Brain microvascular endothelial cell (primary cell): ENCODE measurements at places on chromosomes 4 and X.

- DNase-seq: no peak
These were observed 25.9 kb downstream of the NSG1 start for GRCh38 chr4:4412641-4413372.

GRCh38 chr4:41709844-41710481 lies 38.6 kb downstream of the PHOX2B start:
- DNase-seq: peak; percentile 36

- no peak for DNase-seq
These were observed 40.5 kb upstream of the GPR78 start for GRCh38 chr4:8539661-8540060.

DNA sequence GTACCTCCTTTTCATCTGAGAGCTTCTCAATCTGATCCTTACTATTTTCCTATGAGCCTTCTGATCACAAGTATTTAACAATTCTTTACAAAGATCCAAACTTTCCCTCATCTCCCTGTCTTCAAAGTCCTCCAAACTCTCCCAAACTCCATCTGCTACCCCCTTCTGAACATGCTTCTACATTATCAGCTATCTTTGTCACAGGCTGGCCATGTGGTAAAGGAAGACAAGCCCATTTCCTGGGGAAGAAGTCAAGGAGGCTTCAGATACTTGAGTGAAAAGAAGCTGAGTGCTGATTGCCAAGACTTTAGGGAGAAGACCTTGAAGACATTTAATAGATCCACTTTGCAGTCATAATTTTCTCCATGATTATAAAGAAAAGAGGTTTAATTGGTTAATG lies 231.4 kb downstream of the CWH43 start:
- DNase-seq: no peak

DNA sequence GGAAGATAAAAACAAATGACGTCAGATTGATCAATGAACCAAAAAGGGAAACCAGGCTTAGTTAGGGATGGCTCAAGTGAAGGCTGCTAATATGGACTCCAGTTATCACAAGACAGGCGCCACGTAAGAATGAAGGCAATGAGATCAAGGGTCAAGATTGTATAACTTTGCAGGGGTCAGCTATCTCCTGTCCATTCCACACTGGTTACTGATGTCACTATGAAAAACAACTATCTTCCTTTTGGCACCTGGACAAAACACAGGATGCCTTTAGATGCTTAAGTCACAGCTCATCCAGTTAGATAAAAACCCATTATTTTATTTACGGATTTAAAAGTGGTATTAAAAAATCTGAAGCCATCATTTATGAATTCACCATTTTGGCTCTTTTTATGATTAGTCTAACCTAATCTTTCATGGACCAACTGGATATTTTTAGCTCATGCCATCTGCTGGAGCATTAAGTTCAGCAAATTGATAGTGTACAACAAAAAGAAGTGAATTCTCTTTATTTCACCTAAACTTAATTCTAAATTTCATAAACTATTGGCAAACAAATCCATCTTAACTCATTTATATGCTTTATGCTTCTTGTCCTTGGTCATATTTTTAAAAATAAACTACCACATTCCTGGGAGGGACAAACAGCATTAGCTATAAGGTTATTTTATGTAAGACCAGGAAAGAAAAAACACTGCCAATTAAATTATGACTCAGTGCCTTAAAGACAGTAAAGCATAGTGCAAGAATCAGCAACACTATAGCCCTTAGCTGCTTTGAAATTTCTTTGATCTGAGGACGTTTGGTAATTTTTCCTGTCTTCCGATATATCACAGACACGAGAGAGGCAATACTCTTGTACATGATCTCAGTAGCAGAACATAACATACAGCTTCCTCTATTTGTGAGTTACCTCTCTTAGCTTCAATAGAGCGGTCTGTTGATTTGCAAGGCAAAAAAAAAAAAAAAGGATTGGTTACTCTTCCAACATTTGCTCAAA lies 27.0 kb downstream of the DHX15 start:
- peak; percentile 41 for DNase-seq
